Right lung (tissue), 10 donors: ENCODE measurements at places on chromosomes 4 and X.
A peak's percentile ranks its signal among the peaks of the same experiment; 100 is the strongest.

DNA sequence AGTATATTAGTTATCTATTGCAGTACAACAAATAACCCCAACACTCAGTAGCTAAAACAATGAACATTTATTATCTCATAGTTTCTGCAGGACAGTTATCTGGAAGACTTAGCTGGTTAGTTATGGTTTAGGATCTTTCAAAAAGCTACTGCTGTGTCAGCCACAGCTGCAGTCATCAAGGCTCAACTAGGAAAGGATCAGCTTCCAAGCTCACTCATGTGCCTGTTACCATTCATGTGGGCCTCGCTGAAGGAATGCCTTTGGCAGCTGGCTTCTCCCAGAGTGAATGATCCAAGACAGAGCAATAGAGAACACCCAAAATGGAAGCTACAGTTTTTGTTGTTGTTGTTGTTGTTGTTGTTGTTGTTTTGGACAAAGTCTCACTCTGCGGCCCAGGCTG is 13.5 kb upstream of the PRSS48 start:
- no peak for DNase-seq

DNA sequence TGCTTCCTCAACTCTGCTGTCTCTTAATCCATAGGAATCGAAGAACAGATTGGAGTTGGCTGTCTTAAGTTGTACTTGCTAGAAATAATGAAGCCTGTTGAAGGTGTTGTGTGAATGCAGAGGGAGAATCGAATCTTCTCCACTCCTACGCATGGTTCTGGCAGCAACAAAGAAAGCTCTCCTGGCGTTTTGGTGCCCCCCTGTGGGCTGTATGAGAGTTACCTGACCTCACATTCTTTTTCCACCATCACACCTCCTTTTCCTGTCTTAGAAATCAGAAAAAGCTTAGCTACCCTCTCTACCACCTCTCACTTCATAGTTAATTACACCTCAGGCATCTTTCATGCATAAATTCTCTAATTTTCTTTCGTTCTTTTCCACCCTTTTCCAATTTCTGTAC is 16.3 kb downstream of the KLF8 start:
- DNase-seq = no peak

DNA sequence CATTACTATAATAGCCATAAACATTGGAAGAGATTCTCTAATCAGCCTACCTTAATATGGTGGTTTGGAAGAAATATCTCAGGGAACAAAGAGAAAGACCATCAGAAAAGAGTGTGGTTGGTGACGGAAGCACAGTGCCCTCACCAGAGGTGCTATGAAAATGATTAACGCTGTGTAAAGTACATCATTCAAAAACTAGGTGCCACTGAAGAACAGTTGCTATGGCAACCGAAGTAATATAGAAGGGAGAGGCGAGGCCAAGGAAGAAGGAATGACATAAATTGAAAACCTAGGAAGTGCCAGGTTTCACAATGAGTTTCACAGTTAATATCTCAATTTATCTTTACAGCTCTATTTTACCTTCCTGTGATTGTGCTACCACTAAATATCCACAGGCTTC is 57.0 kb upstream of the ARSJ start:
- no peak for DNase-seq

DNA sequence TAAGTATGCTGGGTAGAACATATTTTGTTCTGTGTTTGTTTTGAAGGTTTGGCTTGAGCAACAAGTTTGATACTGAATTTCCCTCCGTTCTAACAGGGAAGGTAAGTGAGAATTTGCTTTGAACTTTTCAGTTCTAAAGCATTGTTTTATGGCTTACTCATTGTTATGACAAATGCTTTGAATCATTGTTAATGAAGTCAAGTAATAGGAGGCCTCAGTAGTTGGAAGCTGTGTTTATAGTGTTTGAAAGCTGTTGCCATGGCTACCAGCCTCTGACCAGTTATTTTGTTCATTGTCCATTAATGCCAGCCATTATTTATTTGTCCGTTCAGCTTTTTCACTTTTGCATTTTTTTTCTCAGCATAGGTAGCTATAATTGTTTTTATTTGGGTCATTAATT is 14.4 kb downstream of the CHIC1 start:
- no peak for DNase-seq

GRCh38 chr4:36392916-36393315 is 111.5 kb downstream of the DTHD1 start:
- no peak for DNase-seq

DNA sequence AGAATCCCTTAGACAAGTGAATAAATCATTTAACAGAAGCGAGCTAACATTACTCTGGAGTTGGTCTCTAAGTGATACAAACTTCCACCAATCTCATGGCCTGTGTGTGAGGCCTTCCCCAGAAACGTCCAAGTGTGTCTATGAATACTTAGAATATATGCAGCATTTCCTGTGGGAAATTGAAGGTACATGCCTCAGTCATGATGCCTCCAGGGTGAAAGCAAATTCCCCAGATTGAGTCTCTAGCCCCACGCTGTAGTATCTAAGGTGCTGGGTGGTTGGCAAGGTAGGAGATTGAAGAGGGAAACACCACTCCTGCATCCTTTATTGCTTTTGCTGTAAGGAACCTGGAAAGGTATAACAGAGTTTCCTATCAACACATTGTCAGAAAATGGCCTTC is 113.8 kb downstream of the IL13RA2 start:
- no peak for DNase-seq

- DNase-seq = no peak
These were observed 84.5 kb downstream of the FAM53A start for GRCh38 chr4:1599491-1600210.

DNA sequence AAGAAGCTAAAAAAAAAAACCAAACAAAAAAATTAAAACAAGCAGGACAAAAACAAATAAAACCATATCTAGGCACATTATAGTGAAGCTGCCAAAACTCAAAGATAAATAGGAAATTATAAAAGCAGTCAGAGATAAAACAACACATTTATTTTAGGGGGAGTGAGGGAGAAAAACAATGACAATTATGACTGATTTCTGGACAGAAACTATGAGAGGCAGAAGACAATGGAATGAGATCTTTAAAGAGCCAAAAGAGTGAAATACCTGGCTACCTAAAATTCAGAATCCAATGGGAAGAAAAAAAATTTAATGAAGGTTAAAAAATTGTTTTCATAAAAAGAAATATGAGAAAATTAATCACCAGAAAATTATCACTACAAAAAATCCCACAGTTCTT is 33.4 kb downstream of the C4orf50 start:
- DNase-seq = no peak

DNA sequence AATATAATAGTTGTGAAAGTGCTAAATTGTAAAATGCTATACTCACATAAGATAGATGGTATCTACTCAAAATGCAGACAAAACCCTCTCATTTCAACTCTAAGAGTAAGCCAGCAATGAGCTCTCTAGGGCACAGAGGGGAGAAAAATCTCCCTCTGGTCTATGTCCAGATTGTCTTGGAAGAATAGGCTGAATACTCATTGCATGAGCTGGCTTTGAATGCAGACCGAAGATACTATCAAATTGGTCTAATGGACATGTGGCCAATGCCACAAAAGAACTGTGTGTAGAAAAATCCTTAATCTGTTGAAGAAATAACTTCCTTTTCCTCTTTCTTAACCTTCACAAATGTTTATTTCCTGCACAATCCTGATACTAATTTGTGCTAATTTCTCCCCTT is 3.5 kb downstream of the ZXDA start:
- no peak for DNase-seq

DNA sequence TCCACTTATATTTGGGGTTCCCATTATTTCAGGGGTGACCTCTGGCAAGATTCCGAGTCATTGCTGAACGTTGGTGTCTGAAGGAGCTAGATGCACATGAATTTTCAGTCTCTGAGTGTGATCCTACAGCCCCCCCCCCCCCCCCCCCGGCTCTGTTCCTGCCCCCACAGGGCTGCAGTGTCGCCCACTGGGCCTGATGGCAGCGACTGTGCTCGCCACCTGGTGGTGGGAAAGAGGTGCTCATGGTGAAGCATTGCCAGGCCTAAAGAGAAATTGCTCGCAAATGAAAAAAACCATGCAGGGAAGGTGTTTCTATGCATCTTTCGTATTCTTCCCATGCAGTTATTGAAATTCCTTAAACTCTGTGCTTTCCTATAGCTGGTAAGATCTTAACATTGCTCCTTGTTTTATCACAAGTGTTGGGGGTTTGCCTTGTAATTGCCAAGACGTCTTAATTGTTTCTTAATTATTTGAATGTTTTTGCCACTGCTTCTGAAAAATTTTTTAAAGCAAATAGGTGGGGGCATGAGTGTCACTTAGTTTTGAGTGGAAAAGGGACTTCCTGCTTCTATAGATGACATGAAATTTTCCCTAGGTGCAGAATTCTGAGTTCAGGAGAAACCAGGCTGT is 63.2 kb downstream of the CLDN22 start:
- DNase-seq = peak; percentile 36

- no peak for DNase-seq
These were observed 516.2 kb downstream of the KCTD8 start for GRCh38 chr4:43932448-43932847.

DNA sequence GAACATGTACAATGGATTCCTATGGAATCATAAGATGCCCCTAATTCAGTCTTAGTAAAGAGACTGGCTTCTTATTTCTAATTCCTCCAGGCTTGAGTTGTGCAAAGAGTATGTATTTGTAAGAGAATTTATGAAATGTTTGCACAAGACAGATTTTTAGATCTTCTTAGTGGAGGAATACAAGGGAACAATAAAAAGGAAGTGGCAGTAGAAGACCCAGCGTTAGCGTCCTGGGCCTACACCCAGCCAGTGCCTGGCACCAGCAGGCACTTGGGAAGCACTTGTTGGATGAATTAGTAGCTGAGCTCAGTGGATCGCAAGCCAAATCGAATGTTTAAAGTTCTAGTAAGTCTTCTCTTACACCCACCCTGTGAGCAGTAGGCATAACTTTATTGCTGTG is 157.4 kb downstream of the PTTG2 start:
- no peak for DNase-seq

- no peak for DNase-seq
These were observed 151.1 kb downstream of the SLC7A11 start for GRCh38 chr4:138090918-138091676.

DNA sequence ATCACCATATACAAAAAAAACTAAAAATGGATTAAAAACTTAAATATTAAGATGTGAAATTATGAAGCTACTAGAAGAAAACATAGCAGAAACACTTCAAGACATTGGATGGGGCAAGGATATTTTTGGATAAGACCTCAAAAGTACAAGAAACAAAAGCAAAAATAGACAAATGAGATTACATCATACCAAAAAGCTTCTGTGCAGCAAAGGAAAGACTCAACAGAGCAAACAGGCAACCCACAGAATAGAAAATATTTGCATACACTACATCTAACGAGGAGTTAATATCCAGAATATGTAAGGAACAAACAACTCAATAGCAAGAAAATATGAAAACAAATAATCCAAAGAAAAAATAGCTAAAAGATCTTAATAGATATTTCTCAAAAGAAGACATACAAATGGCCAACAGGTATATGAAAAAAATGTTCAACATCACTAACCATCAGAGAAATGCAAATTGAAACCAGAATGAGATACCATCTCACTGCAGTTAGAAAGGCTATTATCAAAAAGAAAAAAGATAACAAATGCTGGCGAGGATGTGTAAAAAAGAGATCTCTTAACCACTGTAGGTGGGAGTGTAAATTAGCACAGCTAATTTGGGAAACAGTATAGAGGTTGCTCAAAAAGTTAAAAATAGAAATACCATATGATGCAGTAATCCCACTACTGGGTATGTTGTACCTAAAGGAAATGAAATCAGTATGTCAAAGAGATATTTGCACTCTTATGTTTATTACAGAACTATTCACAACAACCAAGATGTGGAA is 17.8 kb upstream of the LRCH2 start:
- DNase-seq = no peak

DNA sequence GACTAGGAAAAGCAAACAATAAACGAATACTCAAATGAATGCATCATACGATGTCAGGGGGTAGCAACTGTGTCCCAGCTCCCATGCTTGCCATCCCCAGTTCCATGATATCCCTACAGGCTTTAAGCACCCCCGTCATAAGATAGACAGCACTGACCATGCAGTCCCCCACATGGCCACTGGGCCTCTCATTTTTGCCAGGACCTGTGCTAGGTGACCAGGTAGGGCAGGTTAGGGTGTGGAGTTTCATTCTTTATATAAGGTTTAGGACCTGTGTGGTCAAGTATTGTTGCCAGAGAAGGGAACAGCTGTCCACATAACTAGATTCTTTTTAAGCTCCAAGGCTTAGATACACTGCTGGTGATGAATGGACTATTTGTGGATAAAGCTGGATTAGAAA is 9.7 kb downstream of the PPEF2 start:
- no peak for DNase-seq

DNA sequence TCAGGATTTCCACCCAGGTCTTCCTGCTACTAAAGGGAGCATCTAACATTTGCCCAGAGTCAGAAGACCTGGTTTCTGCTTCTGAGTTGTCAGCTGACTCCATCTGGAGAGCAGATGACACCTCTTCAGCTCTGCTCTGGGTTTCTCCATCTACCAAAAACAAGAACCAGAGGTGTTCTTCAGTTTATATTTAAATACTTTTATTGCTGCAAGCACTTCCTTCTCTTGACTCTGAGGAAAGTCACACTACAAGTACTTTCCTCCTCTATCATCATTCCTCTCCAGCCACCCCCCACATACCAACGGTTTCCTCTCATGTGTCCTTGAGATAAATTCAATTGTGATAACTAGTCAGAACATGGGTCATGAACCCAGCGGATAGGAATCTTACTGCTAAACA is 88.4 kb downstream of the PPP3CA start:
- DNase-seq = no peak

GRCh38 chr4:9999956-10000561 is 21.2 kb downstream of the SLC2A9 start:
- no peak for DNase-seq

DNA sequence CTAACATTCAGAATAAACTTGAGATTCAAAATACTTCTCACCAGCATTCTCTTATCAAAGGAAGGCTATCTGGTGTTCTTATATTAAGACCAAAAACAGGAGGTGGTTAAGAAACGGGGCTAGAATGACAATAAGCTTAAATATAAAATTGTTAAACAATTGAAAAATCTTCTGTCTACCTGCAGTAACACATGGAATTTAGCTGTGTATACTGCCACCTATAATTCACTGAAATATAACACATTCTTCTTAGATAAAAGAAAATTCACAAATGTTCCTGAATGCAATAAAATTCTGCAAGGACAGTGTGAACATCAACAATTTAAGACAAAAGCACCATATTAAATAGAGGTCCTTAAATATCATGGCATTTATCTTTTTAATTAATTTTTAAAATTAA is 11.5 kb upstream of the PCDH10 start:
- DNase-seq = no peak

DNA sequence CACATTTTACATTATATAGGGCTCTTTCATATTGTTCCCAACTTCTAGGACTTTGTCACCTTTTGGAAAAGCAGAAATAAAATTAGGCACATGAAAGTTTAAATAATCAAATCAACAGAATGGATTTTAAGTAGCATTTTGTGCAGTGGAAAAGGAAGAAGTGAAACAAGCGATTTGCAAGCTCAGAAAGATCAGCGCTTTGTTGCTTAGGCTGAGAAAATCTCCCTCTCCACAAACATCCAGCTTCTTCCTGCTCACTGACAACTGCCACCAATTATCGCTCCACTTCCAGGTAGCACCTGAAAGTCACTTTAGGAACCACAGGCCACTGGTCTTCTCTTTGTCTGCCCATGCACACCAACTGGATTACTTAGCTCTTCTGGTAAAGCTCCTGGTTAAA is 2.0 kb upstream of the PDK3 start:
- DNase-seq = no peak
